ENCODE measurements at places on chromosomes 16 and 17.

GRCh38 chr17:3558603-3559269, 1.1 kb upstream of the TRPV3 start:
- DNase-seq, result no peak

DNA sequence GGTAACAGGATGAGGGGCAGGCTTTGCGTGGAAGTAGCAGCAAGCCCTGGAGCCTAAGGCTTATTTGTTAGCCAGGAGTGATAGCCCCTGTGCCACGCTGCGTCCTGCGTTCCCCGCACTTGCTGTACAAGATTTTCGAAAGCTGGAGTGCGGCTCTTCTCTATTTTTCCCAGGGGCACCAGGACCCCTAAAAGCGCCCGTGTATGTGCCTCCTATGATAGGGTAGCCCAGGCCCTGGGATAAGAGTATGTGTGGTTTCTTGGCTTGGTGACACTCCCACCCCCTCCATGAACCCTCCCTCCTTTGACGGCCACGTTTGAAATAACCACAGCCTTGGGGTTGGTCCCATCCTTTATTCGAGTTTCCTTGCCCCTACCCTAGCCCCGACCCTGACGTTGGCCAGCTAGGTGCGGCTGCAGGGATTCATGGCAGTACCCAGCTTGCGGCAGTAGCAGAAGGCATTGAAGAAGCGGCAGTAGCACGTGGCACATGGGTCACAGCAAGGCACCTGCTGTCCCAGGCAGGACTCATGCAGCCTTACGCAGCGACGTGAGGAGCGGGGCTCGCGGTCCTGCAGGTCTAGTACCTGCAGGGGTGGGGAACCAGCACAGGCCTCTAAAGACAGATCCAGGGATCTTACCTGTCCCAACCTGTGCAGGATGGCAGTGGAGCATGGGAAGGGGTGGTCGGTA, 968 bp downstream of the AGRP start:
- DNase-seq, result no peak

DNA sequence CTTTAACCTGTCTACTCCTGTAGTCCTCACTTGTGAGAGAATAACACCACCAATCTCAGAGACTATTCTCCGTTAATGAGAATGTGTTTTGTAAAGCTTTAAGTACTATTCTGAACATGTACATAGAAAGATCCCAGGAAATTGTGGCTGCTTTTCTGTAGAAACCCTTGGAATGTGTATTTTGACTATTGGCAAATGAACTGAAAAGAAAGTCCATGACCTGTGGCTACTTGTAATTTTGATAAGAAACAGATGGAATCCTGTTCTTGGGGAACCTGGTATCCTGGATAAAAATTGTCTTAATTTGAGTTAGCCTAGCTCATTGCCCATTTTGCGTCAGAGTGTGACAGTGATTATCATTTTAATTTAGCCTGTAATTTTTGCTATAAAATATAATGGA, 9.1 kb downstream of the CTCF start:
- DNase-seq, result no peak

GRCh38 chr17:66309793-66310192, 7.4 kb downstream of the PRKCA start:
- DNase-seq, result no peak

DNA sequence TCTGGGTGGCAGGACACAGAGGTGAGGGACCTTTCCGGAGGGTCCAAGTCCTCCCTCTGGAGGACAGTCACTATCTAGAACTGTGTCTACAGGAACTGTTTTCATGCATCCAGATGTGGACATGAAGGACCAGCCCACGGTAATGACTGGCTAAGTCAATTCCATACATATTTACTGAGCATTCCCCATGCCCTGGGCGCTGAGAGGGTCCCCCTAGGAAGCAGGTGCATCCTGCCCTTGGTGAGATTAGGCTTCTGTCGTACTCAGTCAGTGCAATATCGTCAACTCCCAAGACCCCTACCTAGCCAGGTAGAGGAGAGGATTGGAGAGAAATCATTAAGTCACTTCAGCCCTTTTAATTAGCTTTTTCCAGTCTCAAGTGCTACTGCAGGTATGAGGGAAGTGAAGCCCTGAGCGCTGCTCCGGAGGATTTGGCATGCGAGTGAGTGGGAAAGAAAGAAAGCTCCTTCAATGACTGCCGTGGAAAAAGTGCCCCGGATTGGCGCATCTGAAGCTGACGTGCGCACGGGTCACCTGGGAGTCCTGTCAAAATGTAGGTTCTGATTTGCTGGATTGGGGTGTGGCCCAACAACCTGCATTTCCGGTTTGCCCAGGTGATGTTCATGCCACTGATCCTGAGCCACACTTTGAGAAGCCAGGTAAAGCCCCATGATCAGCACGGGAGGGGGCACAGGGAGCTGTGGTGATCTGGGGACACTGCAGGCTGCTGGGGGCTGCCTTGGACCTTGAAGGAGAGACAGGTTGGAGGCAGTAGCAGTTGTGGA, 367.4 kb upstream of the TNRC6C start:
- no peak for DNase-seq

- no peak for DNase-seq
These were observed 5.1 kb downstream of the VAT1L start for GRCh38 chr16:77793417-77793816.

DNA sequence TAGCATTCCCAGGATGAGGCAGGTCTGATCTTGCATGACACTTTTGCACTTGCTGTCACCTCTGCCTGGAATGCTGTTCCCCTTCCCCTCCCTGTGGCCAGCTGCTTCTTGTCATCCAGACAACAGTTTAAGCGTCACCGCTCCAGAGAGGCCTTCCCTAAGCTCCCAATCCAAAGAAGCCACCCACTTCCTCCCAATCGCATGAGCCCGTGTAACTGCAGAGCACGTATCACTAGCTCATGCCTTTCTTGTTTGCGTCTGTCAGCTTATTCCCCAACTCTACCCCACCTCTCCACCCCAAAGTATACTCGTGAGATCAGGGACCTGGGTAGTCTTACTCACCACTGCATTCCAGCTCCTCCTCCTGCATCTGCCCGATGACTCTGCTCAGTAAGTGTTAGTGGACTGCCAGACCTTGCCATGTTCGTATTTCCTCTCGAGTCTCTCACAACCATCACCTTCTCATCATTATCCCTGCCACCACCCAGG, 92.8 kb downstream of the GAS7 start:
- DNase-seq, result peak; percentile 70

DNA sequence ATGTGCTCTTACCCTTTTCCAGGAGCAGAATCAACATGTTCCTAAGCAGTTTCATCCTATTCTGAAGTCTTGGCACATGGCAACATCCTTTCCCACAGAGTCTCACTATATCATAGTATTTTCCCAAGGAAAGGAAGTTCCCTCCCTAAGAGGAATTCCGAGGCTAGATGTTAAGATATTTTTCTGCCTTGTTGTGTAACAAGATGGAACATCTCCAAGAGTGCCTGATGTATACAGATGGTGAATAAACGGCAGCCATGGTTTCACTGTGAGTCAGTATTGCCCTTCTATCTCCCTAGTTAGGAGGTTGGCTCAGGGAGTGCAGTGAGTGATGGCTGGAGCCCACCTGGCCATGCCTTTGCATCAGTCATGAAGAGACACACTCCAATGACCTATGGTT, 48.2 kb downstream of the SPACA3 start:
- DNase-seq, result no peak

DNA sequence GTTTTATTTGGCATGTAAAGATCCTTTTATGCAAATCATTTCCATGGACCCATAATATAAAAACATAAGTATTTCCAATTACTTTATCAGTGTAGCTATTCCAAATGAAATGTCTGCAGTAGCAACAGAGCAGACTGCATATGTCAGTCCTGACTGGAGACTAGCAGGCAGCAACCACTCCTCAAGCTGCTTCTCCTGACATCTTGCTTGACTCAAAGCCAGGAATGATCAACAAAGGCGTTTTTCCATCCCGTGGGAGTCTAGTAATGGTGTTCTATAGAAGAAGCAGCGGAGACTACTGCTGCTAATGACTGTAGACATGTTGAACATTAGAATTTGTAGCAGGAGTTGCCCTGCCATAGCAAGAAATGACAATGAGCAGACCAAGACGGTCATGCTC, 73.2 kb upstream of the AKTIP start:
- DNase-seq, result no peak

DNA sequence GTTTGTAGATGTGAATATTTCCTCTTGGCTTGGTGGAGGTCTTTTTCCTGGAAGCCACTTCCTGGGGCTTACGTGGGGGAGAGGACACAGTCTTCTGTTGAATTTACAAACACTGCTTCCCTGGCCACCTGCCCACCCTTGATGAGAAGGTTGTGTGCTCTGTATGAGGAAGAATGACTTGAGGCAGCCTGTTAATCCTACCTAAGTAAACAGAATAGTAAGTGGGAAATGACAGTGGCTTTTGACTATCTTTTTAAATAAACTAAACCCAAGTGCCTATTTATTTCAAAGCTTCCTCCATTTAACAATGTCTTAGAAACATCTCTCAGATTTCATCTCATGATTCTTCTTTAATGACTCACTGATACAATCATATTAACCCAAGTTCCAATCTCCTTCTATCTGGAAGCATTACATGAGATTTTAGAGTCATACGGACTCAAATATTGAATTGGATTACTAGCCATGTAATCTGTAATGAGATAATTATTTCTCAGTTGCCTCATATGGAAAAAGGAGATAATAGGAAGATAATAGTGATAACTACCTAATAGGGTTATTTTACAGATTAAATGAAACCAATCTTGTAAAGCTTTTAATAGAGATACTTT, 96.6 kb upstream of the SMIM36 start:
- DNase-seq, result no peak

DNA sequence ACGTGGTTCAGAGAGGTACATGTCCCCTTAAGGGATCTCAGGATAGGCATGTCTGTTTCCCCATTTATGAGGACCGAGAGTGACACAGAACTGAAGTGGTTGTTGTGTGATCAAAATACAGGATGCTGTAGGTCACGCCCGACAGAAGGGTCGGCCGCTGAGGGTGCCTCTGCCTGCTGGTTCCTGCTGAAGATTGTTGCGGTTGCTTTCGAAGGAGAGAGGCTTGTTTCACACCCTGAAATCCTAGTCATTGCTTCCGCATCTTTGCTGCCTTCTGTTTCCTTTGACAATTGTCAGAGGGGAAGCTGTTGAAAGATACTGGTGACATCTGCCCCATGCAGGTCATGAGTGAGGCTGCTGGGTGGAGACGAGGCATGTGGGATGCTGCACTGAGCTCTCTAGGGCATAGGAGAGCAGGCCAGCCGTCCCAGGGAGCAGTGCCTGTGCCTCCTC, 3.8 kb upstream of the NAT9 start:
- no peak for DNase-seq

DNA sequence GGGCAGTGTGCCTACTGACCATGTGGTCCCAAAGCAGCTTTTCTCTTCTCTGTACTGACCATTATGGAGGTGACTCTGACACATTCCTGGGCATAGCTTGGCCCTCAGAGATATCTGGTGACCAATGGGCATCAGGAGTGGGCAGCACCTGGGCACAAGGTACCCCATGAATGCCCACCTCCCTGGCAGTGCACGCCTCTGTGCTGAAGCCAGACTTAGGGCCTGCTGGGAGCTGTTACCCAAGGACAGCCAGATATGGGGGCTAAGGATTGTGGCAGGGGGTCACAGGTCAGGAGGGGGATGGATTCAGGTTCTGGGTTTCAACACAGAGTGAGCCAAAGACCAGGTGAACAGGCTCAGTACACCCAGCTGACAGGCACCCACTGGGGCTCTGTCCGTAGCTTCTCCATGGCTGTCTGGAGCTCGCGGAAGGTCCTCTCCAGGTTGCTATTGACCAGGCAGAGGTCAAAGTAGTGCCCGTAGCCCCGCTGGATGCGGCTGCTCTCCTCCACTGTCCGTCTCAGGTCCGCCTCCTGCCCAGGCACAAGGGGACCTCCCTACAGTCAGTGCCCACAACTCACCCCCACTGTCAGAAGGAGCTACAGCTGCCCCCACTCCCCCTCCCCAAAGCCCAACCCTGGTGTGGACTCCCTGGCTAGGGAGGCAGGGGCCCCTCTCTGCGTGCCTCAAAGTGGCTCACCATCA, 29.7 kb downstream of the MPP2 start:
- DNase-seq, result no peak

GRCh38 chr16:61500851-61501250, 535.4 kb downstream of the CDH8 start:
- DNase-seq, result no peak

- DNase-seq, result no peak
These were observed 66.2 kb downstream of the CENPV start for GRCh38 chr17:16286947-16287562.

GRCh38 chr17:82613283-82614094, 34.8 kb downstream of the WDR45B start:
- DNase-seq, result no peak

GRCh38 chr16:12159672-12160071, 183.1 kb downstream of the SNX29 start:
- DNase-seq, result no peak

DNA sequence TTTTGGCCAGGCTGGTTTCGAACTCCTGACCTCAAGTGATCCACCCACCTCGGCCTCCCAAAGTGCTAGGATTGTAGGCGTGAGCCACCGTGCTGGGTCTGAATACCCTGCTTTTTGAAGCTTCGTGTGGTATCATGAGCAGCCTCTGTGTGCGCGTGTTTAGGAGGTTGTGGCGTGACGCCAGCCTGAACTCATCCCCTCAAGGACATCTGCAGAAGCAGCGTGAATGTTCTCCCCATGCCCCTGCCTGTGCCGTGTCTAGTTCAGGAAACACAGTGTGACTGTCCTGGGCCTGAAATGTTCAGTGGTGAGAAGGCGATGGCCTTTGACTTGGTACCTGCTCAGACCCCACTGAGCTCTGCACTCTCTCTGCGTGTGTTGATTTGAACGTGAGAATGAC, 35.6 kb downstream of the RNF213 start:
- no peak for DNase-seq

GRCh38 chr17:15900871-15901270, 44.1 kb upstream of the ADORA2B start:
- no peak for DNase-seq

GRCh38 chr17:79630126-79630525, 19.3 kb upstream of the RBFOX3 start:
- no peak for DNase-seq

GRCh38 chr16:86283944-86284343, 226.4 kb upstream of the FOXF1 start:
- DNase-seq, result no peak

GRCh38 chr17:48499248-48499647, 31.6 kb downstream of the HOXB1 start:
- no peak for DNase-seq

- no peak for DNase-seq
These were observed 127.9 kb upstream of the CPHXL start for GRCh38 chr16:75854152-75854551.

DNA sequence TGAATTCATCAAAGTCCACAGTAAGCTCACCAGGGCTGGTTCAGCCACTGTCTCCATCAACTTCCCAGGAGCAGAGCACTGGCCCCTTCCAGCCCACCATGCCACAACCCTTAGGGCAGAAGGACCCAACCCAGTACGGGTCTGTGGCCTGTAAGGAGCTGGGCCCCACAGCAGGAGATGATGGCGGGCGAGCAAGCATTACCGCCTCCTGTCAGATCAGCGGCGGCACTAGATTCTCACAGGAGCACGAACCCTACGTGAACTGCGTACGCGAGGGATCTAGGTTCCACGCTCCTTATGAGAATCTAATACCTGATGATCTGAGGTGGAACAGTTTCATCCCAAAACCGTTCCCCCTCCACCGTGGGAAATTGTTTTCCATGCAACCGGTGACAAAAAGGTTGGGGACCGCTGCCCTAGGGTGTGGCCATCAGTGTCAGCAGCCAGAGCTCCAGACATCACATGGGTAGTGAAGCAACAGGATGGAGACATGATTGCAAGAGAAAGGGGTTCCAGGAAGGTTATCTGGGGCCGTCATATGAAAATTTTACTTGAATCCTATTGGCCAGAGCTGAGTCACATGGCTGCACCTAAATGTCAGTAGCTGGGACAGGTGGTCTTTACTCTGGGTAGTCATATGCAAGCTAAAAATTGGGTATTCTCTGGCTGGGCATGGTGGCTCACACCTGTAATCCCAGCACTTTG, 12.4 kb upstream of the SLC25A19 start:
- DNase-seq, result no peak
